NCI-H460 (cell line): ENCODE measurements at places on chromosomes 7 and 10. TPM values are rescaled to one million over a fixed set of nuclear protein-coding genes. Genes with fewer than 3 reads are reported as not detected.

UTF1 gene
- total RNA-seq: not detected in 2 replicates

MET gene
- 77.6 and 80.5 TPM in 2 replicates for total RNA-seq

GRCh38 chr10:125103466-125103865 is 56.9 kb downstream of the CTBP2 start:
- DNase-seq: no peak

DNA sequence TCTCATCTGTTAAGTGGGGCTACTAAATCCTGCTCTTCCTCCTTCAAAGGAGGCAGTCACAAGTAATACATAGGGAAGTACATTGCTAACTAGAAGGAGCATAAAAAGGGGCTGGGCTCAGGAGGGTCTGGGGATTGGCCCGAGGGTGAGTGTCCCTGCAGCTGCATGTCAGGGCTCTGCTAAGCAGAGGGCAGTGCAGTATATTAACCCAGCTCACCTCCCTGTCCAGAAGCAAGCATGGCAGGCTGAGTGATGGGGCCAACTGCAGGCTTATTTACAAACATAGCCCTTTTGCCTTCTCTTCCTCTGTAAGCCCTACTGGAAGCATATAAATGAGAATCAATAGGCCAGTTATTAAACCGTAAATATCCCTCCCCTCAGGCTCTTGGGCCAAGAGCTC is 143.2 kb upstream of the PCBD1 start:
- no peak for DNase-seq

- DNase-seq: no peak
Observed at GRCh38 chr7:2521341-2521745, 1.8 kb downstream of the LFNG start.
